ENCODE measurements at places on chromosomes 7 and 10.
A peak's percentile ranks its signal among the peaks of the same experiment; 100 is the strongest.

DNA sequence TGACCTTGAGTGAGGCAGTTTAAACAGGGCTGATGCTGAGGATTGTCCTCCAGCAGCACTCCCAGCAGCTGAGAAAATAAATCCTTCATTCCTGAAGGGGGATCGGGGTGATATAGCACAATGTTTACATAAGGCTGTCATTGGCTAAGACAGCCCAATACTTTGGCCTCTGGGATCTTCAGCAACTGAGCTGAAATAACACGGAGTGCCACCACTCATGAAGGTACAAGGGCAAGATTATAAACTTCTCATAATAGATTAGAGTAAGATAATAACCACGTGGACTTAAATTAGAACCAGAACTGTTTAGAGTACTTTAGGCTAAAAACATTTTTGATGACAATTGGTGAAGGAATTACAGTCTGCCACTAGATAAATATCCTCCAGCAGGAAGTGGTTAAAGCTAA lies 70.0 kb upstream of the PAPSS2 start:
- no peak for DNase-seq

GRCh38 chr10:13417459-13418126 lies 69.5 kb upstream of the SEPHS1 start:
- DNase-seq, result no peak

- peak; percentile 44 for DNase-seq
These were observed 3.4 kb downstream of the TACR2 start for GRCh38 chr10:69413221-69413865.

- no peak for DNase-seq
These were observed 1105.7 kb downstream of the XPNPEP1 start for GRCh38 chr10:108817584-108817983.

GRCh38 chr7:123849855-123850254 lies 4.9 kb downstream of the HYAL4 start:
- DNase-seq, result no peak

DNA sequence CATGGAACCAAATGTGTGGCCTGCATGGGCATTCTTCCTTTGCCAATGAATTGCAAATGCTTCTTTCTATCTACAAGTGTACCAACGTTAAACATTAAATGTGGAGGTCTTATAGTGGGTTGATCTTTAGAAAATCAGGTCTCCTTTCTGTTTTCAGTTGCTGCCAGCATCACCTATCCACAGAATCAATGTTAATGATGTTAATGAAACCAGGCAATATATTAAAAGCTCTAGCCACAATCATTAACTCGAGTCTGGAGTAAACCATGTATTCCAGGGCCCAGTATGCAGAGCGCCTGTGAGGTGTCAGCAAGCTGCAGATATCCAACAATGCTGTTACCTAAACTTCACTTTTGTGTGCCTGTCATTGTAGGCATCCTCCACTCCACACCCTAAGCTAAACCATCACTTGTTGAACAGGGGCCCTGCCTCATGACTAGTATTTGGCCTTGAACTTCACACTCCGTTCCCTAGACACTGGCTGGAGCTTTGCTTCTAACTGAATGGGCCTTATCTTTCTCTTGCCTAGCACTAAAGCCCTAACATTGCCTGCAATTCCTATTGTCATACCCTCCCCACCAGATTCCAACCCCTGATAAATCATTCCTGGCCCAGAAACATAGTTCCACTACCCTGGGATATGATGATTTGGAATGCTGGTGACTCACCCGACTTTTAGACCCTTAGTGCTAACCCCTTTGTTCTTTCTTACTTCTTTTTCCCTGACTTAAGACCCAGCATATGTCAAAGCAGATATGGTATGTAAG lies 24.3 kb upstream of the ITGB8 start:
- DNase-seq, result no peak

GRCh38 chr7:98616381-98617050 lies 569 bp upstream of the NPTX2 start:
- no peak for DNase-seq

- no peak for DNase-seq
These were observed 267.7 kb downstream of the MALRD1 start for GRCh38 chr10:19316204-19316870.

- DNase-seq, result no peak
These were observed 184.0 kb upstream of the INHBA start for GRCh38 chr7:41886901-41887311.

DNA sequence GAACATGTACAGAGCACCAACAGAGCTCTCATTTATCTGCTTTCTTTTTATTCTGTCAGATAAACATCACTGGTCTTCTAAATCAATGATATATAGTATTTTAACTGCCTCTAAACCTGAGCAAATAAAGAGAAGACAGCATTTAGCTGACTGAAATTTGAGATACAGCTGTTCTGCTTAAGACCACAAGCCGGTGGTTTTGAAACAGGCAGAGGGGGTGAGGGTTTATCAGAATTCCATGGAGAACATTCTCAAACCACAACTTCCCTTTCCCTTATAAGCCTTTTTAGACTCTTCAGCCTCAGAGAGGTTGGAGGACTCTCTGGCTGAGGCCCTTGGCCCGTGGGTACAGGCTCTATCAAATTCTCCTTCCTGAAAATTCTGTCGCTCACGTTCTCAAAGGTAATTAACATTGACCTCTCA lies 87.4 kb upstream of the RSU1 start:
- no peak for DNase-seq

GRCh38 chr7:24778543-24779282 lies 21.4 kb upstream of the GSDME start:
- peak; percentile 65 for DNase-seq

DNA sequence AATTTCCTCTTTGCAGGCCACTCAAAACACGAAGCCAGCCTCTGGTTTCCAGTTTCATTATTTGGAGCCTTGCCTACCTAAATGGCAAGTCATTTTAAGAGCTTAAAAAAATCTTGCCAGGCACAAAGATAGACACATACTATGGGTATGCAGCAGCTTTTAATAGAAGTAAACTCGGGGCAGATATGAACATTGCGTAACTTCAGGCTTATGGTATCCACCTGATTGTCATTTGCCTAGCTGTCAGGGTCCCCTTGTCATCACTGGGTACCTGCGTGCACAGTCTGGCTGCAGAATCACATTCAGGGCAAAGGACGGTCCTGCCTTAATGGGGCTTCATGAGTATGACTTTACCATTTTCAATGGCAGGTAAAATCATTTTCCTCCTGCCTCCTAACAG lies 466.1 kb upstream of the NRP1 start:
- DNase-seq, result no peak

DNA sequence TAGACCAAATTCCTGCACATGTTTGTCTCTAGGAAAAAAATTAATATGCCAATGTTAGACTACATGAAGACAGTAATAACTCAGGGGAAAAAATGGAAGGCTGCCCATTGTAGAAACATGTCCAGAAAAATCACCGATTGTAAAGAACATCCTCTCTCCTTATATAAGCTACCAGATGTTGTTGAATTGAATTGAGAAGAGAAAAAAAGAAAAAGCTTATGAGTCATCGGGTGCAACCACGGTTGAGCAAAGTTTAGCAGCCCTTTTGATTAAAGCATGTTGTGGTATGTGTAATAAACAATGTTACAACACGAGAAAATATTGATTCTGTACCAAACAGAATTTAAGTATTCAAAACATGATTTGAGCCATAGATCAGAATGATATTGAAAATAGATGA lies 102.3 kb upstream of the ARHGAP21 start:
- no peak for DNase-seq

- DNase-seq, result no peak
These were observed 1.6 kb downstream of the SFMBT2 start for GRCh38 chr10:7409045-7409731.

DNA sequence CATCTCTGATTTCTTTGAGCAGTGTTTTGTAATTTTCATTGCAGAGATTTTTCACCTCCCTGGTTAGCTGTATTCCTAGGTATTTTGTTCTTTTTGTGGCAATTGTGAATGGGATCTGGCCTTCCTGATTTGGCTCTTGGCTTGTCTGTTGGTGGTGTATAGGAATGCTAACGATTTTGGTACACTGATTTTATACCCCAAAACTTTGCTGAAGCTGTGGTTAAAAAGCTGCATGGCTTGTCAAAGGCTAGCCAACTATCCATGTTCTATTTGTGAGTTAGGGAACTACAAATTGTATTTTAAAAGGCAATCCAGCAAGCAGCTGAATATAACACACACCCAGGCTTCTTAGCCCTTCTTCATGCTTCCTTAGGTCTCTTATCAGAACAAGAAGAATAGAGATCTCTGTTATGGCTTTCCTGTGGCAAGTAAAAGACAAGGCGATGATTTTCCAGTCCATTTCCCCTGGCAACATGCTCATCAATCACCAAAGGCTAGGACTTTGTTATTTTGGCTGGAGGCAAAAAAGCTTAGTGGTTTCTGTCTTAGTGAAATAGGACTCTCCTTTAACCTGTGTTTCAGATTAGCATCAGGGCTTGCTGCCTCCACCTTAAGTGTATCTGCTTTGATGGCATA lies 77.5 kb downstream of the CDK6 start:
- no peak for DNase-seq

- DNase-seq, result peak; percentile 13
These were observed at the start of gene GAD2 for GRCh38 chr10:26216585-26217395. Gene GAD2, plus strand, starts transcription at chr10:26216774. Its CDS starts 36 bp downstream, at chr10:26216810.

DNA sequence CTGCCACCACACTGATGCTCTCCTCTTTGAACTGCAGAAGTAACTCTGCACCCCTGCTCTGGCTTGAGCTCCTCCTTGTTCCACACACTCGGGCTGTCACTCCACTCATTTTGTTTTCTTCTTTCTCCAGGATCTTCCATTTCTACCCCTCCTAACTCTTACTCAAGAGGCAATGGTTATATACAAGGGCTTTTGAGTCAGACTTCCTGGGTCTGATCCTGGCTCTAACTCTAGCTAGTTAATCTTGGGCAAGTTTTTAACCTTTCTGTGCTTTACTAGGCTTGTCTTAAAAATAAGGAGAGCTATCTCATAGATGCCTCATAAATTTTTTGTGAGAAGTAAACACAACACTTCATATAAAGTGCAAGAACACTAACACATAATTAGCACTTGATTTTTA lies 45.3 kb upstream of the GNAI1 start:
- no peak for DNase-seq

DNA sequence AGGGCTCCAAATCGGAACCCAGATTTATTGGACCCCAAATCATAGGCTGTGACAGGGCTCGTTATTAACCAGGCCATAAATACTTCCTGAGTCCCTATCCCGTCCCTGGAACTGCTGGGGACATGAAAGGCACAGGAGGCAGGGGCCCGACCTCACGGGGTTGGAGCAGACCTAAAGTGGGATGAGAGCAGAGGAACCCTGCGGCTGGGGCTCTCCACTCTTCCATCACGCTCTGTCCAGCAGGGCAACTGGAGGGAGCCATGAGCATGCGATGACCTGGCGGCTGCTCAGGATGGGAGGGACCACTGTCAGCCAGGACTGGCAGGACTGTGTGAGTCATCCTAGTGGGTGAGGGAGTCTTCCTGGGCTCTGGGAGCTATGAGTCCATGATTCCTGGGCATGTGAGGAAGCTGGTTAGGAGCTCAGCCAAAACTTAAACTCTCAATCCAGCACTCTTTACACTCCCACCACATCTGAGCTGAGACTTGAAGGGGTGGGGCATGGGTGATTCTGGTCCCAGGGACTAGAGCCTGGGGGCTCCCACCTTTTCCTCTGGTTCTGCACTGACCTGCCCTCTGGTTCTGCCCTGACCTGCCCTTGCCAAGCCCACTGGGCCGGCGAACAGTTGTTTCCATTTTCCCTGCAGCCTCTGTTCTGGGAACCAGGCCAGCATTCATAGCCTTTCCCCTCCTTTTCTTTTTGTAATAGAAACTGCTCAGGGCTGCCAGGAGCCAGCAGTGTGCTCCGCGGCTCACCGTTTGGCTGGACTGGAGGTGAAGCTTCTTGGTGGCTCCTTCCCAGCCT lies 47.1 kb downstream of the SYPL1 start:
- no peak for DNase-seq

DNA sequence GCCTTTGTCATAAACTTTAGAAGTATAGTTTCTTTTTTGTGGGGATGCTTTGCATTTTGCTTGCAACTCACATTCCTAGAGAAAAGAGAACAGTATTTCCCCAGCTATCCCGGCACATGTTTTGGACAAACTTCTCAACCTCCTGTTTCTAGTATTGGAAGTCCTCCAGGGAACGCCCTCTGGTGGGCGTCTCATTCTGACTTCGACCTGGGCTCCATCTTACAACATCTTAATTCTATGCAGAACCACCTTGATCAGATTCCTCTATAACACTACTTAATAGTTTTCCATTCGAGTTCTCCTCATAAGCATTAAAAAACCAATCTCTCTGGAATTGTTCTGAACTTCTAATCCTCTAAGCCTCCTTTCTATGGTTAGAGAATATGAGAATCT lies 139.5 kb upstream of the FZD8 start:
- DNase-seq, result no peak

DNA sequence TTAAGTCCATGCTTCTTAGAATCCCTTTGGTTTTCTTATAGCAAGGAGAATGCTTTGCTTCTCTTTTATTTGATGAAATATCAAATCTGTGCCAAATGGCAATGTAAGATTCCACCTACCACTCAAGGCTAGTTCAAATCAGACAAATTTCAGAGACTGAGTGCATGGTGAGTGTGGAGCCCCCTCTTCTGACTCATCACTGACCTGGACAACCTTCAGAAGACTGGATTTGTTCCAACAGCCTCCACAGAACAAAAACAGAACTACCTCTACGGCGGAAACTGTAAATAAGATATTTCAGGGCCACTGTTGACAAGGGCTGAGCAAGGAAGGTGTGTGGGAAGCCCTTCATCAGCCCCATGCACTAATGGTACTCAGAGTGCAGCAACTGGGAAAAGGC lies 21.1 kb downstream of the NCAPG2 start:
- DNase-seq, result no peak

- no peak for DNase-seq
These were observed 7.1 kb upstream of the ZNF117 start for GRCh38 chr7:64997927-64998391.

DNA sequence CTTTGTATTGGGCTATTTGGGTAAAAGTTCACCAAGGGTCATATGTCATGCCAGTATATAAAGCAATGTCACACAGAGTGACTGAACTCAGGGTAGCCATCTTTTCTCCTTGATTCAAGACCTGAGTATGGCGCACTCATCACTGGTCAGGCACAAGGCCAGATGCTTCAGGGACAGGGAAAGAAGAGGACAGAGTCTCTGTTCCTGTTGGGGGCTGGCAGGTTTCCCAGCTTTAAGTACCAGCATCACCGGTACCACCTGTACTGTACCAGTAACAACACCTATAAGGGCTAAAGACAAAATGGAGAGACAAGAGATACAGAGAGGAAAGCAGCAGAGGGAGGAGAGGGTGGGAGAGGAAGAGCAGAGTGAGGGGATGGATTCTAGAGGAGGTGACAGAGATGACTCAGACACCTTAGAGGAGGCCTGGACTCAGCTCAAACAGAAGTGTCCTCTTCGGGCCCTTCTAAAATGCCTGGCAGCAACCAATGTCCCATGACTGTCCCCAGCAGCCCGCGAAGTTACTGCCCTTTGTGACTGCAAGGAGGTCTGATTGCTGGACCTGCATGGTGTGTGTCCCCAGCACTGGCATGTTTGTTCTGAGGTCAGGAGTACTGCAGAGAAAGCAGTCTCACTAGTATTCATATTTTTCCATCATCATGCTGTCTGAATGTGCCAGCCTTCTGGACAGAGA lies 191.3 kb downstream of the MYOF start:
- no peak for DNase-seq

Data from NCI-H524 (cell line).